ENCODE measurements at places on chromosomes 11 and 22.

DNA sequence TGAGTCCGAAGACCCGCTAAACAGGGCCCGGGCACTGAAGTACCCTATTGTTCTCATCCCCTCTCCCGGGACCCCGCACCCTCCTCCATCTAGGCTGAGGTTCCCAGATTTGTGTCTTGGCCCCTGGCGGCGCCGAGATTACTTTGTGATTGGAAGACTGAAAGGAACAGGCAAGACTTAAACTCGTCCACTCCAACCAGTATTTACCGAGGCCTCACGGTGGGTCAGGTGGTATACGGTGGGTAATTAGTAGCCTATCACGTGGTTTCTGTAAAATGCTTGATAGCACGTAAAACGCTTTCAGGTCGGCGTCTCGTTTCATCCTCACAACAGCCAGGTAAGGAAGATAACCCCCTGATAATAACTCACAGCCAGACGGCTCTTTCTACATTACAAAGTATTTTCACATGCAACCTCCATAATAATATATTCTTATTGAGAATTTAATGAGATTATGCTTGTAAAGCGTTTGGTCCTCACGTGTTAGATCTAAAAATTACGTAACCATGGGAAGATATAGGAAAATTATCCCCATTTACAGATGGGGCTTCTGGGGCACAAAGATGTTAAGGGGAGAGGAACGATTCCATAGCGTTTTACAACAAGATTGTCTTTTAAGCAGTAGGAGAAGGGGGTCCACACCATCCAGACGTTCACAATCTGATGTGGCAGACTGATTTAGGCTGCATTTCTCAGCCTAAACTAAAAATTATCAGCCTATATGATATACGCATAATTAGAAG lies 642 bp upstream of the PIK3C2A start:
- peak; percentile 76 for DNase-seq

DNA sequence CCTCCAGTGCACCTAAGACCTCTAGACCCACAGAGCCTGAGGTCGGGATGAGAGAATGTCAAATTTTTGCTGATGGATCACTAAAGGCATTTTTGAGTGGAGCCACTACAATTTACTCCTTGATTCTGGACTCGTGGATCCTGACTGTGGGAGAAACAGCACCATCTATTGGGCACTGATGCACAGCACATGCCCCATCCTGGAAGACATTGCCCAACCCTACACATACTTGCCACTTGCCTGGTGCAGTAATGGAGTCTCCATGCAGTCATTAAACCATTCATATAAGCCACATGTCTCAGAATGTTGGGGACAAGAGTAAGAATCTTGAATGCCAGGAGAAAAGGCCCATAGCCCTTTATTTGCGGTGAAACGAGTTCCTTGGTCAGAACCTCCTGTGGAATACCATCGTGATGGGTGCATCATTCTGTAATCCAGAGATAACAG lies 103.9 kb downstream of the GGTLC2 start:
- DNase-seq: peak; percentile 44

DNA sequence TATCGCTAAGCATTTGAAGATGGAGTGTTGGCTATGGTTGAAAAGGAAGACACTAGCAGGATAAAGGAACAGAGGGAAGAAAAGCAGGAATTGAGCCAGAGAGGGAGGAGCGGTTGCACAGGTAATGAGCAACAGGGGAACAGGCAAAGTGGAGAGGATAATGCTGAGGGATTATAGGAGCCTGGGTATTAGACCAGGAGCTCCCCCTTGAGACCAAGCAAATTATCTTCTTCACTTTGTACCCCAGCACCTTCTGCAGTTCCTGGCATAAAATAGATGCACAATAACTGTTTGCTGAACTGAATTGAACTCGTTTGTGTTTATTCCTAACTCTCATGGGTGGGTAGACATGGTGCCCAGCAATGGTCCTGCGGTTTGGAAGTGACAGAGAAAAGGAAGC lies 54.6 kb upstream of the OR5P2 start:
- DNase-seq: no peak

GRCh38 chr11:83070044-83070701 lies 1.5 kb downstream of the RAB30 start:
- DNase-seq: peak; percentile 78

All from ELR (cell line).